ENCODE measurements at places on chromosomes 12 and 14. TPM values are rescaled to one million over a fixed set of nuclear protein-coding genes. Genes with fewer than 3 reads are reported as not detected.

OVCH1 gene
- total RNA-seq: 1.0 TPM

HOXC10 gene
- 32.0 TPM for total RNA-seq

DTX1 gene
- total RNA-seq: 4.2 TPM

SYNDIG1L gene
- total RNA-seq: 1.2 TPM

DNA sequence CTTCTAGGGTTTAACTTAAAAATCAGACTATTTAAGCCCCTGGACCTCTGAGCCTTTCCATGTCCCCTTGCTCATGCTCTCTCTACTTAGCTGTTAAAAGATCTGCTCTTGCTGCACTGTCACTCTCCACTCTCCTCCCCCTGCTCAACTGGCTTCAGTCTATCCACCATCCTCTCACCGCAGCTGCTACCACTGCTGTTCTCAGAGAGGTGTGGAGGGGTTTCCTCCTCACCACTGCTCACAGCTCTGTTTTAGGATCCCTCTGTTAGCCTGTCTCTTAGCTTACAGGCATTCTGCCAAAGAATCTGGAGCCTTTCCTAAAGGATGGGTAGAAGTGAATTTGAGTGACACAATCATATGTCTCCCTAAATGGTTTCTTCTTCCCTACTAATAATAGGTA, 43.7 kb upstream of the ATP2B1 start:
- H3K27me3 ChIP-seq: no peaks in the 10 kb centered on the region
- no peak for DNase-seq
- H3K36me3 ChIP-seq: no peaks in the 10 kb centered on the region
- H3K4me3 ChIP-seq: no peak overlapping the region
- H3K4me1 ChIP-seq: no peaks in the 10 kb centered on the region

DNA sequence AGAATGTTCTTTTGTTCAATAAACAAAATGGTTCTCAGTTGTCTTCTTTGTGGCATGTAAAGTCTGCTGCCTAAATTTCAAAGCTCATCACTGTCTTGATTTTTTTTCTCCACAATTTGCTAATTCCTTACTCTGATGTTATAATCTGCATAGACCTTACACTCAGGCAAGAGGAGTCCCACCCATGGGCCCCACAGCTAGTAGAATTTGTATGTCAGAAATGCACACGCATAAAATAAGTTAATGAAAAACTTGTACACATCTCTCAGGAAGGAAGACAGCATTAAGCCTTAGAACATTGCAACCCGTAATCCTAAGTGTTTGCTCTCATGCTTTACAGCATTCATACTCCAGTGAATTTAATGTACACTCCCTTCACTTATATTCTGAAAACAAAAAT, 280.8 kb downstream of the ATXN7L3B start:
- H3K4me3 ChIP-seq: no peak overlapping the region
- DNase-seq: no peak
- no peaks in the 10 kb centered on the region for H3K27me3 ChIP-seq
- H3K4me1 ChIP-seq: no peaks in the 10 kb centered on the region

DNA sequence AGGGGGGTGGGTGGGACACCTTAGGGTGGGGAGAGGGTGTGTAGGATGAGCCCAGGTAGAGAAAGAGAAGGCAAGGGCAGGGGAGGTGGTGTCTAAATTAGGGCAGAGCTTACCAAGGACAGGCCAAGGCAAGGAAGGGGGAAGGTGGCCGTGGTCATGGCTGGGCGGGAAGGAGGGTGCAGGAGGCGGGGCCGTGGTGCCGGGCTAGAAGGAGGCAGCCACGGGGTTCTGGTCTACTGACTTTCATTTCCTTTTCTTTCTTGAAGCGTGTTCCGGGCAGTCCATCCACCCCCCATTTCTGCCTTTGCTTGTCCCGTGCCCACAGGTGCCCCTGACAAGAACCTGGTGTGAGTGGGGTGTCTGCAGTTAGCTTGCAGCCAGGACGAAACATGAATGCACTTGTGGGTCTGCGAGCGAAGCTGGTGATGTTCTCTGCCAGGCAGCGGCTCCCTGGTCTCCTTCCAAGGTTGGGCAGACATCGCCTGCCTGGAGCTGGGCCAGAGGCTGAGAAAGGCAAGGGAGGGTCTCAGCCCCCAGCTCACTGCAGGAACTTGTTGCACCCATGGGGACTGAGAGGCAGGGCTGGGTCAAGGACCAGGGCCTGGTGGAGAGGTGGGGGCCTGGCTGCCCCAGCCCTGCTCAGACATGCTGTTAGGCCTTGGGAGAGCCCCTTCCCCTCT, 58.2 kb downstream of the KIF26A start:
- H3K27me3 ChIP-seq: no peaks in the 10 kb centered on the region
- no peak overlapping the region for H3K4me3 ChIP-seq
- H3K27ac ChIP-seq: no peak overlapping the region
- H3K36me3 ChIP-seq: no peaks in the 10 kb centered on the region

- no peaks in the 10 kb centered on the region for H3K36me3 ChIP-seq
- no peak for DNase-seq
- no peak overlapping the region for H3K4me3 ChIP-seq
- H3K27me3 ChIP-seq: no peaks in the 10 kb centered on the region
- H3K4me1 ChIP-seq: peaks cover 5% of the 10 kb centered on the region
Observed at GRCh38 chr12:24608637-24609285, 340.1 kb downstream of the BCAT1 start.

GRCh38 chr12:54172168-54172567, 16.6 kb downstream of the SMUG1 start:
- no peaks in the 10 kb centered on the region for H3K27me3 ChIP-seq
- H3K36me3 ChIP-seq: no peaks in the 10 kb centered on the region
- H3K4me1 ChIP-seq: no peaks in the 10 kb centered on the region

Measured in aorta (tissue), 5 donors.